ENCODE measurements at places on chromosomes 13 and 19.

DNA sequence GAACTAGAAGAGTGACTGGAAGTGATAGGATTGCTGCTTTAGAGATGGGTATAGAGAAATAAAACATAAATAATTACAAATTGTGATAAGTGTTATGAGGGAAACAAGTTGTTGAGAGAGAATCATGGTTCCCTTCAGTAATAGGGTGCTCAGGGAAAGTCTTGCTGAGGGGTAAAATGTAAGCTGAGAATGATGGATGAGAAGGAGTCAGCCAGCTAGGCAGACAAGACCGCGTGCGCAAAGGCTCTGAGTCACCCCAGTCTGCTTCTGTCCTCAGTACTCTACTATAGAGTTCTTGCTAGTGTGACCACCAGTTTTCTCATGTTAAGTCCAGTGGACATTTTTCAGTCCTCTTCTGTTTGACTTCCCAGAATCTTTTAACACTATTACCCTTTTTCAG is 39.5 kb downstream of the PCCA start:
- no peak for DNase-seq

- DNase-seq = no peak
Observed at GRCh38 chr13:75195495-75196146, 286.3 kb downstream of the TBC1D4 start.

DNA sequence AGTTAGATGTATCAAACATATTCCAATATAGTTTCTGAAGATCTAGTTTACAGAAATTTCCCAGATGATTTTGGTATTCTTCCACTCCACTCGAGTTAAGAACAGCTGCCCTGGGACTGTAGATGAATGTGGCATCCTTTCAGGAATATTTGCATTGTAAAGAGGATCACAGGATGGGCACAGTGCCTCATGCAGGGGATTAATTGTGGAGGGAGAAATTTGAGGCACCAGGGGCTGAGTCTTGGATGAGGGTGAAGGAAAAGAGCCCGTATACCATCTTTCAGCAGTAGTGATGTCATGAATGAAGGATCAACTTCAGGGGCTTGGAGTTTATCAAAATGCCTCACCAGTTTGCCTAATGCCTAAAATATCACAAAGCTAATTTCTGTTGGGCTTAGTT is 4.0 kb upstream of the PDS5B start:
- DNase-seq = no peak

GRCh38 chr19:10008184-10008765 is 2.0 kb downstream of the COL5A3 start:
- no peak for DNase-seq

DNA sequence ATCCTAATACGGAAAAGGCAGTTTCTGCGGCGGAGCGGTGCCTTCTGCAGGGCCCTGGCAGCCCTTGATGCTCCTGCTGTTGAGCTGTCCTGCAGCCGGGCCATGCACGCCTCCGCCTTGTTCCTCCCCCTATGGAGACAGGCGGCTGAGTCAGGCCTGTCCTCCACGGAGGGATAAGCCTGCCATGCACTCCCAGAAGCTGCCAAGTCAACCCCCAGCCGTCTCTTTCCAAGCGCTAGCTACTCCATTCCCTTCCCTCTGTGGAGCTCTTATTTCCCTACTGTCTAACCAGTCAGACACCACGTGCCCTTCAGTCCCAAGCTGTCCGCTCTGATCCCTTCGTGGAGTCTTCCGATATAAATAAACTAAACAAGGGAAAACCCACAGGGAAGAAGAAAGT is 197.0 kb downstream of the COL4A1 start:
- DNase-seq = peak; percentile 44

DNA sequence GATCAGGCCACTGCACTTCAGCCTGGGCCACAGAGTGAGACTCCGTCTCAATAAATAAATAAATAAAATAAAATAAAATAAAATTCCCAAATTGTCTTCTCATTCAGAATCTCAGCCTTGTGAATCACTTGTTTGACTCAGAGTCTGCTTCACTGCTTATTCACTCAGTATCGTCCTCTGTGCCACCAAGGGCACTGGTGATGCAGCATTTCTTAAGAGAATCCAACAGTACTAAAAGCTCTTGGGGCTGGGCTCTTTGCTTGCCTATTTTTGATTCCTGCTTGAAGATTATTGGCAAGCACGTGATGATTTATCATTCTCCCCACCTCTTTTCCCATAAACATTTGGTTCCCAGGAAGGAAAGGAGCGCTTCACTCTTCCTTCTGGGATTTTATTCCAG is 54.8 kb upstream of the HMGB1 start:
- DNase-seq = no peak

- DNase-seq = no peak
Observed at GRCh38 chr13:103066781-103067345, 646 bp upstream of the SLC10A2 start.

- no peak for DNase-seq
Observed at GRCh38 chr13:31053896-31054295, 107.8 kb downstream of the HSPH1 start.

GRCh38 chr19:12611361-12611699 is 610 bp downstream of the ZNF791 start:
- peak; percentile 80 for DNase-seq

DNA sequence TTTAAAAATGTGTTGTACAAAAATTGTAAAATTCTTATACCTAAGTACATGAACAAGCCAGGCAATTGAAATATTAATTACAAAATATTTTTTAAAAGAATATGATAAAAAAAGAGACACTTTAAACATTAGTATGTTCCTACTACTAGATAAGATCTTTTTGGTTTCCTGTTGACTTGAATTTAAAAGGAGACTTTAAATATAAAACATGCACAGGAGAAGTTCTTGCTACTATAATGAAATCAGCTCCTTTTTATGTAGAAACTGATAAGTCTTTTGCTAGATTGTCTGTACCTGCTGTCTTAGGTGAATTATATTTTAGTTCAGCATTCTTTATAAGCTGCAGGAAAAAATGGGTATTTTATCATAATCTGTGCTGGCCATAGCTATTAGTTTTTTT is 140.2 kb downstream of the TNFSF13B start:
- DNase-seq = no peak

GRCh38 chr19:54148158-54148557 is 10.6 kb downstream of the CNOT3 start:
- no peak for DNase-seq

GRCh38 chr19:18499055-18499775 is 22.7 kb downstream of the ELL start:
- DNase-seq = no peak

- no peak for DNase-seq
Observed at GRCh38 chr13:113604186-113604585, 19.6 kb downstream of the TFDP1 start.

DNA sequence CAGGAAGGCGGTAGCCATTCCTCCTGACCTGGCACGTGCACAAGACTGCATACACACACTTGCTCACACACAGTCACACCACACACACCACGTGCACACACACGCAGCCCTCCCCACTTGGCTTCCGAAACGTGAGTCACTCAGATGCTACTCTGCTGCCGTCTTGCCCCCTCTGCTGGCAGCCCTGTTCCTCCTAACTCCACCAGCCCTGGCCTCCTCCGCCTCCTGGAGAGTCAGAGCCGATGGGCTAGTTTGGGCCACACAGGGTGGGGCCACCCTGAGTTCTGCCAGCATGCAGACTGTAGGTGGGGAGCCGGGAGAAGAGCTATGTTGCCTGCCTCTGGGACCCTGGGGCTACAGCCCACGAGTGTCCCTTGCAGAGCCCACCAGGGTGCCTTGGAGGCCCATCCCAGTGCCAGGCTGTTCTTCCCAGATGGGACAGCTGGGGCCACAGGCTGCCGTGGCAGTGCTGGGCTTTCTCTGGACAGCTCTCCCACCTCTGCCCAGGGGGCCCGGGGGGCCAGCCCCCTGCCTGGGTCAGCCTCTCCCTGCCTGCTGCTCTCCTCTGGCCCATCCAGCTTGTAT is 12.1 kb downstream of the PIN1 start:
- DNase-seq = peak; percentile 57

DNA sequence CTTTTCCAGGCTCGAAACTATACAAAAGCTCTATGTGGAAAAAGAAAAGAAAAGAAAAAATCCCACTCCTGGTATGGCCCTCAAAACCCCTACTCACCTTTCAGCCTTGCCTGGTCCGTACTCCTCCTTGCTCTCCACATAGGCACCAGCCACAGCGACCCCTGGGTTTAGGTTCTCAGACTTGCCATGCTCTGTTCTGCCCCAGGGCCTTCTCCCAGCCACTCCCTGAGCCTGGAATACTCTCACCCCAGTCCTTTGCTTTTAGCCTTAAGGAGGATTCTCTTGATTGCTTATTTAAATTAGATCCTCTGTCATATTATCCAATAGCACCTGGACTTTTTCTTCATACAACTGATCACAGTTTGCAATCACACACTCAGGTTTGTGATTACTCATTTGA is 522.5 kb downstream of the DIAPH3 start:
- no peak for DNase-seq

GRCh38 chr13:93775027-93775426 is 548.4 kb downstream of the GPC6 start:
- no peak for DNase-seq

- no peak for DNase-seq
Observed at GRCh38 chr19:10762656-10763055, 44.8 kb downstream of the DNM2 start.

DNA sequence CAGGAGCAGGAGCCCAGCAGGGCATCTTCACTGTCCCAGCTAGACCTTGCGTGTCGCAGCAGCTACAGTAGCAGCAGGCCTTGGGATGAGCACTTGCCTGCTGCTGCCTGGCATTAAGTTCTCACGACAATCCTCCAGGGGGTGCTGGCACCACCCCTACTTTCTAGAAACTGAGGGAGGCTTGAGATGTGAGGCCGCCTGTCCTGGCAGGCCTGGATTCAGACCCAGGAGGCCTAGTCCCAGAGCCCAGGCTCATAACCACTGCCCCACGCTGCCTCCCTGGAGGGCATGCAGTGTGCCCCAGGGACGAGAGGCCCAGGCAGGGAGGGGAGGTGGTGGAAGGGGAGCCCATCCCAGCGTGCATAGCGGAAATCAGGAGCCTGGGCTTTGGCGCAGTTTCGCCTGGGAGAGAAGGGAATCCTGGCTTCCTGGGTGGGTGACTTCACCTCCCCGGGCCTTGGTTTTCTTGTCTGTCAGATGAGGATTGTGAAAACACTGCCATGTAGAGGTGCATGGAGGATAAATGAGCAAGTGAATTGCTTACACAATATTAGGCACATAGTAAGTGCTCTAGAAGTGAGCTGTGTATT is 26.1 kb downstream of the PPP5C start:
- DNase-seq = no peak

DNA sequence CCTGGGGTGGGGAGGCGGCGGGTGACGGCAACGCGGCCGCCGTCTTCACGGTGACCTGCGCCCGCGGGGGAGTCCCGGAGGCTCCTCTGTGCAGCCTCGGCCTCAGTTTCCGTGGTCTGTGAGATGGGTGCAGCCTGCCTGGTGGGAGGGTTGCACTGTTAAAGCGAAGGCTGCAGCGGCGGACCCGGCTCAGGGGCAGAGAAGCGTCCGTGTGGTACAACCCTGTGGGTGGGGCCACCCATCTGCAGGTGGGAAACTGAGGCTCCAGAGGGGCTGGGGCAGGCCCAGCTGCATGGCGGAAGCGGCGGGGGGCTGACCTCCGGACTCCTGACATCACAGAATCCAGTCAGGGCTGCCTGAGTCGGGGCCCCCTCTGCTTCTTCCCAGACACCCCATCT is 481 bp downstream of the FGF22 start:
- DNase-seq = no peak

DNA sequence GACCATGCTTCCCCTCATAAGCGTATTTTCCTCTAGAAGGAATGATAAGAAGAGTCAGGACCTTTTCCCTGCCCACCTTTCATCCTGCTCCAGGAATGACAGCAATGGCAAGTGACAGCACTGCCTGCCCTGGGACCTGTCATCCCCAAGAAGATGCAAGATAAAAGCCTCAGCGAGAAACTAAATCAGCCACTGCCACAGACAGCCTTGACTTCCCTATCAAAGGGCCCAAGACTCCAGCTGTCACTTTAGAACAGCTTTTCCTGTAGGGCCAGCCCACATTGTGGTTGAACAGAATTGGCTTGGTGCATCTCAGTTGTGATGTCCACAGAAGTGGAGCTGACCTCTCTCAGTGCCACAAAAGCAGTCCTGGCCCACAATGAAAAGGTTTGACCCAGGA is 1.1 kb downstream of the RAB8A start:
- DNase-seq = no peak

DNA sequence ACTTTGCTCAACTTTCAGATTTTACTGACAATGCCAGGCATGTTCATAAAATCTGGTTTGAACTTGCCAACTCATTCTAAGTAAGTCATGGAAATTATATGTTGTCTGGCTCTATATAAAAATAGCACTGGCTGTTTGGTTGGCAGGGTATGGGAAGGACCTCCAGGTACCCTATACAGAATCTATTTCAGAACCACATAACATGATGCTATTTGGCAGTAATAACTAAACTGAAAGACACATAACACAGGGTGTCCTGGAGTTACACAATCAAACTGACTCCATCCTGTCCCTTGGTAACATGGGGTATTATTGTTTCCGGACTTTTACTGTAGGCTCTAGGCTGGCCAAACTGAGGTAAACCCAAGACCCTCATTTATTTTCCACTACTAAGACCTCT is 248.8 kb downstream of the RGCC start:
- DNase-seq = no peak

All from kidney capillary endothelial cell (primary cell).